ENCODE measurements at places on chromosomes 7 and 10.

GRCh38 chr7:126370038-126370668, 882.6 kb downstream of the GRM8 start:
- DNase-seq, result no peak

DNA sequence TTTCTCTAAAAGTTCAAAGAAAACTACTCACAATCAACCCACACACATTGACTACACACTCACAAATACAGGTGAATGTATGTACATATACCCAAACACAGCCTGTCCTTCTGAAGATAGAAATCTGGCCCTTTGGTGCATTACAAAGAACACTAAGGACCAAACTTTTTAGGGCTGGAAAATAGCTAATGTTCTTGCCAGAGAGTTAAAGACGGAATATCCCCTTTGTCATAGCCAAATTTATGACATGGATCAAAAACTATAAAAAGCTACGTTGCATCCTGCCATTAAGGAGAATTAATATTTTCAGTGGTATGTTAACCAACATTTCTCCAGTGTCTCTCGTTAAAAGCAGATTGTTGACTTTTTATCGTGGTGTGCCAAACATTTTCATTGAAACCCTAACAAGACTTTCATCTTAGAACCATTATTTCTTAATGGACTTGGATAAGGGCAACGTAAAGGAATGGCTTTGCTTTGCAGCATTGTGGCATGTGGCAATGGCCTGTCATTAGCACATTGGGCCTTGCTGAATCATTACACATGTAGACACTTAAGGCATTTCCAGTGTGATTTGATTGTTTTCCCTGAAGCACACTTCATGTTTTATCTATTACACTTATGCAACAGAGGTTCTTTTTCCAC, 150.9 kb upstream of the MEOX2 start:
- DNase-seq, result no peak

DNA sequence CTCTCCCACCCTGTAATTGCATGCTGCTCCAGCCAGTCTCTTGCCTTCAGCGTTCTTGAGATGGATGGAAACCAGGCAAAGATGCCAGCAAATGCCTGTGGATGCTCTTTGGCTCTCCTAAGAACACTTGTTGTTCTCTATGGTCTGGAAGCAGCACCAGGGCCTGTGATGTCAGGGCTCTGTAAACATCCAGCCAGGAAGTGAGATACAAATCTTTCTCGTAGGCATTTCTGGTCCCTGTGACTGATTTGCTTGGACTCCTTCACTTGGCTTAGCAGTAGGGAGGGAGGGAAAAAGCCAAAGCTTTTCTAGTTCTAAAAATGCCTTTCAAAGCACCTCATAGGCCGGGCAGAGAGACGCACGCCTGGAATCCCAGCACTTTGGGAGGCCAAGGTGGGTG, 201.3 kb downstream of the REEP3 start:
- DNase-seq, result no peak

GRCh38 chr10:96305019-96305418, 785 bp downstream of the DNTT start:
- no peak for DNase-seq

GRCh38 chr7:142176901-142177300, 65.4 kb downstream of the MGAM2 start:
- no peak for DNase-seq

DNA sequence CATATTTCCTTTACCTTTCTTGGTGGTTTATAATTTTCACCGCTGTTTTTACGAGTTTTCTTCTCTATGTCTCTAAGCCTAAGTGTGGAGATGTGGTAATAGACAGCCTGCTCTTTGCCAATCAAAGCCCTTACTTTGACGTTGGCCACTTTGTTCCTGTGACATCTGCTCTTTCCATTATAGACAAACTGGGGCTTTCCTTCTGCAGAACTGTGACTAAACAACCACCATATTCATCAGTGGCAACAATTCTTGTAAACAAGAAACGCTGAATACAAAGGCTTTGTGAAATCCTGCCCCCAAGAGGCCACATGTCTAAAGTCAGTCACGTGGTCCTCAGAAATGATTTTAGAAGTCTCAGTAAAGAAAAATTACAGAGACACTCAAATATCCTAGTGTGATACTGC, 59.6 kb upstream of the CAPZA2 start:
- DNase-seq, result no peak

DNA sequence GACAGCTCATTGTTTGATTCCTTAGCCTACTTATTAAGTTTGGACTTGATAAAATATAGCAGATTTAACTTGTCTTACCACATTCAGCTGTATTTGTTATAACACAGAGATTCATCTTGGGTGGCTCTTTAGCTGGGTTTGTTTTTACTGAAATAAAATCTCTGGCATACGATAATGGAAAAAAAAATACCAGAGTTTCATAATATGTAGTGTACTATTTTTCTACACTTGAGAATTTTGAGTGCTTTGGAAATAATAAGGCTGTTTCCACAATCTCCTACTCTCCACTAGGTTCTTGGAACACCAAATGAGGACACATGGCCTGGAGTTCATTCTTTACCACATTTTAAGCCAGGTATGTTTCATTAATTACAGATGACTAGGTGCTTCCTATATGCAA, 218.6 kb upstream of the FZD1 start:
- no peak for DNase-seq

DNA sequence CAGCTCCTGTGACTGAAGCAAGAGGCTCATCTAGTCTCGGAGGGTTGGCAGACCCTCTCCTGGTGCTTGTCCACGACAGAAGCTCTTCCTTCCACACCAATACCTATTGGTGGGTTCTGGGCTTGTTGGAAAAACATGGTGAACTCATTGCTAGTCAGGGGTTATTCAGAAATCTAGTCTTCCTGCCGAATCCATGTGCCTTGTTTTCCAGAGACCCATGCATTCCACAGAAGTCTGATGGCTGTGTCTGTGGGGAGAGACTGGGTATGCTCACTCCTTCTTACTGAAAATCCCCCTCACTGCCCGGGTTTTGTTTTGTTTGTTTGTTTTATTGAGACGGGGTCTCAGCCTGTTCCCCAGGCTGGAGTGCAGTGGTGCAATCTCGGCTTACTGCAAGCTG, 138.3 kb downstream of the DNAJB6 start:
- DNase-seq, result no peak

DNA sequence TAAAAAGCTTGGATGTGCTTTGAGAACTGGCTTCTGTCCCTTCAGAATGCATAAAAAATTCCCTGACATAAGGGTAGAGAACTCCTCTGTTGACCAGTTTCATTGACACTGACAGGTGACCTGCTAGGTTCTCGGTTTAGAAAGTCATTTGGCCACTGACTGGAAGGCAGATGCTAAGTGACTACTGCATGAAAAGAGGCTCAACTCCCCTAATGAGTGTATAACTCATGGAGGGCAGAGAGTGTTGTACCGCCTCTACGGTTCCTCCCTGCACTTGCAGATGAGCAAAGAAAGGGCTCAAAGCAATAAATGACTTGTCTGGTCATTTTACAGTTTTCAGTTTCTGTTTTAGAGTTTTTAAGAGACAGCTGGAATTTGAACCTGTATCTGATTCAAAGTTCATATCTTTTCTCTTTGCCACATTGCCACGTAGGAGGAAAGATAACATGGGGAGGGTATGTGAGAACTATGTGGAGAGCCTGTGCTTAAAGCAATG, 2.9 kb upstream of the FGL2 start:
- no peak for DNase-seq

All from esophagus squamous epithelium (tissue), 5 donors.